ENCODE measurements at places on chromosomes 3 and 15.

DNA sequence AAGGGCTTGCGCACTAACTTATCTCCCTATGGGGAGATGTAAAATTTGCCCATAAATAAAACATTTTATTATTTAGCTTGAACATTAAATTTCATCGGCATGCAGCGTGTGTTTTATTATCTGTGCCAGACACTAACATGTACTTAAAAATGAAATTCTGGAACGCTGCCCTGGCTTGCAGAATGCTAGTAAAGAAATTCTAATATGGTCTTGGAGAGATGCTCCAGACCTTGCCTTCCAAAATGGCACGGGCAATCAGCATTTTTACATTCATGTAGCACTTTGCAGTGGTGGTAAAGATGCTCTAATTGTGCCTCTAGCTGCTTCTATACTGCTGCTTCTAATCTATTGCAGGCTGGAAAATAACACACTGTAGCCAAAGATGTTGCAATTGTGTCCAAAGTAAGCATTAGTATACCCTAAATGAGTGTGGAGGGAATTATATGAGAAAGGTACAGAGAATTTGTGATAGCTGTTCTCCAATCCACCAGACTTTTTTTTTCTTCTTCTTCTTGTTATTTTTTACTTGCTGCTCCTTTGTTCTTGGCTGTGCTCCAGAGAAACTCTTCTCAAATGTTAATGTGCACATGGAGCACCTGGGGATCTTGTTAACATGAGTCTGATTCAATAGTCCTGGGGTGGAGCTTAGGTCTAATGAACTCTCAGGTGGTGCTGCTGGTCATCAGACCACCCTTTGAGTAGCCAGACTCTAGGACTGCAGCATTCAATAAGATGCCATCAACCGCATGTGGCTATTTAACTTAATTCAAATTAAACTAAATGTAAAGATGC lies 47.3 kb downstream of the CRABP1 start:
- DNase-seq: peak; percentile 69

- DNase-seq: no peak
Measured at GRCh38 chr3:43378066-43378935, 92.0 kb downstream of the SNRK start.

DNA sequence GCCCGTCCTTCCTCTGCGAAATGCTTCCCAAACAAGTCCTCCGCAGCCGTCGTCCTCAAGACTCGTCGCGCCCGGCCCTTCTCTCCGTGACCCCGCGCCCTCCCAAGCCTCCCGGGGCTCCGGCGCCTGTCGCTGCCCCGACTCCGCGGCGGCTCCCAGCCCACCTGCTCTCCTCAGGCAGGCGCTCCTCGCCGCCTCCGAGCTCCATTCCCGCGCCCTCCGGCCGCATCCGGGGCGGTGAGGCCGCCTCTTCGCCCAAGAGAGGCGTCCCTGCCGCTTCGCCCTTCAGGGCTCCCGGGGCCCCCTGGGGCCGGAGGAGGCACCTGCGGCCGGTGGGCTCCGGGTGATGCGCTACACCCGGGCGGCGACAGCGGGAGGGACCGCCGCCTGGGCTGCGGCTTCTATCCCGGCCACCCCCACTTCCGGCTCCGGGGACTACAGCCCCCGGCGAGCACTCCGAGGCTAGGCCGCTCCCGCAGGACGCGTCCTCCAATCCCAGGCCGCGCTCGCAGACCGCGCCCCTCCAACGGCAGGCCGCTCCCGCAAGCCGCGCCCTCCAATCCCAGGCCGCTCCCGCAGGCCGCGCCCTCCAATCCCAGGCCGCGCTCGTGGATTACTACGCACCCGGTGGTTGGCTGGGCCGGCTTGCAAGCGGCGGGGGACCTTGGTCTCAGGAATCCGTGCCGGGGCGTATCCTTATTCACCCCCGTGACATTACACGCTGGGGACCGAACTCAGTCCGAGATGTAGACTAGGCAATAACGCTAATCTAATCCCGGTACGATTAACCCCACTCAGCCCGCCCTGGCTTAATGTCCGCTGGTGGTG lies at the start of gene RUBCN:
Gene RUBCN (minus strand): TSS at position 414 of the 828 bp plus-strand sequence. CDS start 185 bp downstream, at position 229.
- peak; percentile 85 for DNase-seq

DNA sequence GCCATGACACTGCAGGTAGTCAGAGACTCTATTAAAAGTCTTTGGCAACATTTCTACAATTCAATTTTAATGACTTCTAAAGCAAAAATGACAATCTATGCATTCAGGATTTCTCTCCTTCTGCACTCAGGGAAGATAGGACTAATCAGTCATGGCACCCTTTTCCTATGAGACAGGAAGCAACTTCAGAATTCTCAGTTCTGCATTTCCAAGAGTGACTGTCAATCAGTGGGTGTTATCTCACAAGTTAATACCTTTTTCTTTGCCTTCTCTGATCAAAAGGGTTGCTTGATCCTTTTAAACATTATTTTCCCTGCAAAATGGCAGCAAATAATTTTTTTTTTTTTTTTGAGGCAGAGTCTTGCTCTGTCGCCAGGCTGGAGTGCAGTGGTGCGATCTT lies 7.8 kb upstream of the ICE2 start:
- no peak for DNase-seq

GRCh38 chr3:8622873-8623691 lies 21.5 kb downstream of the SSUH2 start:
- no peak for DNase-seq
